ENCODE measurements at places on chromosomes 4 and X.

- no peak for DNase-seq
These were observed 1.2 kb upstream of the XK start for GRCh38 chrX:37684426-37684825.

DNA sequence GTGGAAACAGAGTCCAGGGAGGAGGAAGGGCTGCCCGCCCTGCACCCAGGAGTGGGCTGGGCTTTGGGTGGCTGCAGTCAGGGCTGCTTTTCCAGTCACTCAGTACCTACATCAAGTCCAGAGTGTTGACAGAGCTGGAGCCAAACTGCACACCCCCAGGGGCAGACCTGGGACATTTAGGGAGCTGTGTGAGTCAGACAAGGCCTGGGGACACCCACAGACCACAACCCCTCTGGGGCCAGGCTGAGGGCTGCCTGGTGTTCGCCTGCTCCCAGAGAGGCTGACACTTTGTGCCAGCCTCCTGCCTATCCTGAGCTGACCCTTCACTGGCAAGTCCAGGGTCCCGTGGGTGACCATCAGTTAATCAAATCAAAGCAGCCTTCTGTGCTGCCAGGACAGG is 240.0 kb downstream of the BCOR start:
- DNase-seq = no peak

GRCh38 chr4:63155561-63155960 is 1253.7 kb downstream of the TECRL start:
- no peak for DNase-seq

GRCh38 chr4:14659286-14659685 is 343.0 kb upstream of the CPEB2 start:
- no peak for DNase-seq

DNA sequence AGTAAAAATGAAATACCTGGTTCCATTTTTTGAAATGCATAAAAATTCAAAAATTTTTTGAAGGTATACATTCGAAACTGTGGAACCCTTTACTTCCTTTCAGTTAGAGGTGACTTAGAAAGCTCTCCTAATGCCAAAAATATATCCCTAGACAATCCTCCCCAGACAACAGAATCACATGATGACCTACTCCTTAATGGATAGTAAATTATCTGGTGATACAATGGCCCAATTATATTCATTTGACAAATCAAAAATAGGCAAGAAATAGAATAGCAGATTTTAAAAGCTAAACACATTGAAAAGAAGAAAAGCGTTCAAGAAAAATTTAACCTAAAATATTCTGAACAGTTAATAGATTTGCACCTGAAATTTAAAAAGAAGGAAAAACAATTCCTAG is 3.5 kb upstream of the UGT2A2 start:
- no peak for DNase-seq

DNA sequence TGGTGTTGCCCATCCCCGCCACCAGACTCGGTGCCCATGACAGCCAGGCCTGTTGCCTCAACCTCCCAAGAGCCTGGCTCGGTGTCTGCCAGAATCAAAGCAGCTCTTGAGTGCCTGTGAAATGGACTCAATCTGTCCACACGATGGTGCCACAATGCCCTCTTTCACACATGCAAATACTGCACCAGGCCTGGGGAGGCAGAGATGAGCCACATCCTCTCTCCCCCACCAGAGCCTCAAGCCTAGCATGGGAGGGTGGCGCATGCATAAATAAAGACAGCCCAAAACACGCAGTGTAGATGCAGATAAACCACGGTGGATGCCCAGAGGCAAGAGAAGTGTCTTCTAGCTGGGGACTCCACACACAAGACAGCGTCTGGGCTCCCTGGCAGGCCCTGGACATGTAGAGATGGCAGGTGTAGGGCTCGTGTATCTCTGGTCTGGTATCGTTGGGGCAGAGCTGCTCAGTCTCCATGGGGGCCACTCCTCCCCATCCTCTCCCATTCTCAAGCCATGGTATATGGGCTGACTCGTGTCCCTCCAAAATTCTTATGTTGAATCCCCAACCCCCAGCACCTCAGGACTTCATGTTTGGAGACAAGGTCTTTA is 65.6 kb downstream of the JAKMIP1 start:
- no peak for DNase-seq

DNA sequence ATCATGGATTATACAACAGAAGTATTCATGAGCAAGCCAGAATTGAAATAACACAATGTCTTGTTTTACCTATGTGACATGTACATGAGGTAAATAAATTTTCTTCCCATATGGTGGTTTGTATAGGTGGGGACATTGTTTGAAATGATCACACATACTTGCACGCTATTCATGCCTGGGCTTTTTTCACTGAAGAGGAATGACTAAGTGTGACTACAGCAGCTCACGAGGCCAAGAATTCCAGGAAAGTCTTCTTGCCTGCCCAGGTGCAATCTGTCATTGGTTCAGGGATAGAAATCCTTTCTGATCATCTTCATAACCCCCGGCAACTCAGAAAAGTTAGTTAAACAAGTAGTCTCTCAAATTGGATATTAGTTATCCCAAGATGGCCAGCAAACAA is 36.3 kb upstream of the AREG start:
- no peak for DNase-seq

- no peak for DNase-seq
These were observed 59.5 kb upstream of the TMEM150C start for GRCh38 chr4:82621251-82621650.

GRCh38 chr4:42262701-42263490 is 110.4 kb upstream of the BEND4 start:
- no peak for DNase-seq

DNA sequence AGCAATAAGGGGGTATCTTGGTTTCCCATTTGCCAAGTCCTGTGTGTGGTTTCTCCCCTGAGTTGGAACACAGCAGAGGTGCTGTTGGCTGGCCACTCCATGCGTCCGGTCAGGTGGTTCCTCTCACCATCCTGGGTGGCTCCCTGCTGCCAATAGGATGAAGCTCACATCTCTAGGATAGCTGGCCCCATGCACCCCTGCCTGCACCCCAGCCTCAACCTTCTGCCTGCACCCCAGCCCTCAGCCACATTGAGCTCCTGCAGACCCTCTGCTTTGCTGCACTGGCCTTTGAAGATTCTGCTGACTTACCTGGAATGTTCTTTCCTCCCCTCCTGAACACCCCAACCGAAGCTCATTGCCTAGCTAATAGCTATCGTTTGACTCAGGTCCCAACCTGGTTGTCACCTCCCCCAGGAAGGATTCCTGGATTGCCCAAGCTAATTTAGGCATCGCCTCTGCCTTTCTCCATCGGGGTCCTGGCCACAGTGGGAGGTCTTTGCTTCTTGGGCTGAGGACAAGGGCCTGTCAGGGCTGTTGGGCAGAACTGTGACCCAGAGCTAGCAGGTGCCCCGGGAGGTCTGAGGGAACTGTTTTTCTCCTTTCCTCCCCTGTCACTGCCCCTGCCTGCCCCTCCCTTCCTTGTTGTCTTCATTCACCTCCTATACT is 36.6 kb upstream of the GRPEL1 start:
- no peak for DNase-seq

GRCh38 chr4:187413564-187414358 is 581.8 kb upstream of the ZFP42 start:
- no peak for DNase-seq

- DNase-seq = no peak
These were observed 141.4 kb downstream of the ZIC3 start for GRCh38 chrX:137707348-137707747.
